ENCODE measurements at places on chromosomes 16 and 17.

- no peak for DNase-seq
Measured at GRCh38 chr17:78800132-78800931, 18.3 kb upstream of the CYTH1 start.

DNA sequence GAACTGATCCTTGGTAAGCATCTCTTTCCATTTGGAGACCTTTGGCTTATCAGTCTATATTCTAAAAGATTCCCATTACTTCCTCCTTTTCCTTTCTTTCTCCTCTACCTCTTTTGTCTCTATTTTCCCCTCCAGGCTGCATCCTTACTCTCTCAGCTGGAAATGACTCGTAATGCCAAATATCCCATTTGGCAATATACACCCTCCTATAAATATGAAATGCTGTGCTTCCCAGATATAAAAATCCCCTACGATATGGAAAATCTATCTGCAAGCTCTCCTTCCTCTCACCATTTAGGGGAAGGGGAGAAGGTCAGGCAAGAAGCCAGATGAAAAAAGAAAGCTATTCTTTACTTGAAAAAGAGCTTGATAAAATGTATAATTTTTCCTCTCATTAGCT, 39.9 kb downstream of the XPO6 start:
- DNase-seq, result no peak

DNA sequence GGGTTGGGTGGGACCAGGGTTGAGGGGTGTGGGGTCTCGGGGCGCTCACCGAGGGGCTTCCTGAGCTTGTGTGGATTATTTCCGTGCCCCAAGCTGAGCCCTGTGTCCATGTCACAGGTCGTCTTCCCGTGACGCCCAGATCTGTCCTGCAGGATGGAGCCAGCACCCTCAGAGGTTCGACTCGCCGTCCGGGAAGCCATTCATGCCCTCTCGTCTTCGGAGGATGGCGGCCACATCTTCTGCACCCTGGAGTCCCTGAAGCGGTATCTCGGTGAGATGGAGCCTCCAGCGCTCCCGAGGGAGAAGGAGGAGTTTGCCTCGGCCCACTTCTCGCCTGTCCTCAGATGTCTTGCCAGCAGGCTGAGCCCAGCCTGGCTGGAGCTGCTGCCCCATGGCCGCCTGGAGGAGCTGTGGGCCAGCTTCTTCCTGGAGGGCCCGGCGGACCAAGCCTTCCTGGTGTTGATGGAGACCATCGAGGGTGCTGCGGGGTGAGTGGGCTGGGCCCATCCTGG, 1.0 kb downstream of the TELO2 start:
- DNase-seq, result peak; percentile 66

- peak; percentile 79 for DNase-seq
Measured at GRCh38 chr17:77282524-77283515, 142.1 kb downstream of the SEC14L1 start.

DNA sequence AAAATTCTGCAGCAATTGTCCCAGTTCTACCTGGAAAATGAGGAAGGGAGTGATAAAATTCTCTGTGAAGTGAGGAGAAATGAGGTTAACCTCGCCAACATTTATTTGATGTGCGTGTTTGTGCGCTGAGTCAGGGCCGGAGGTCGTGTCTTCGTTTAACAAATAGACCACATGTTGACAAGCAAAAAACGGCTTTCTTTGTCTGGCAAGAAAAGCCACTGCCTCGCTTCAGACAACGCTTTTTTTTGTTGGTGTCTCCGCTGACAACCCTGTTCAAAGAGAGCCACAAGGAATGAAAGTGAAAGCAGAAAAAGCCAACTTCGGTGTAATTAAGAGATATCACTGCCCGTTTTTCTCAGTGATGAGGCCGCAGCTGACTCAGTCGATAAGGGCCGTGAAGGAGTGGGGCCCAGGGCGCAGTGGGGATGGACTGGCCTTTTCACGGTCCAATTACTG, 510.6 kb downstream of the CDH13 start:
- DNase-seq, result peak; percentile 79

- no peak for DNase-seq
Measured at GRCh38 chr17:9087921-9088320, 66.6 kb downstream of the NTN1 start.

- DNase-seq, result no peak
Measured at GRCh38 chr17:4017377-4017776, 53.1 kb upstream of the ATP2A3 start.

DNA sequence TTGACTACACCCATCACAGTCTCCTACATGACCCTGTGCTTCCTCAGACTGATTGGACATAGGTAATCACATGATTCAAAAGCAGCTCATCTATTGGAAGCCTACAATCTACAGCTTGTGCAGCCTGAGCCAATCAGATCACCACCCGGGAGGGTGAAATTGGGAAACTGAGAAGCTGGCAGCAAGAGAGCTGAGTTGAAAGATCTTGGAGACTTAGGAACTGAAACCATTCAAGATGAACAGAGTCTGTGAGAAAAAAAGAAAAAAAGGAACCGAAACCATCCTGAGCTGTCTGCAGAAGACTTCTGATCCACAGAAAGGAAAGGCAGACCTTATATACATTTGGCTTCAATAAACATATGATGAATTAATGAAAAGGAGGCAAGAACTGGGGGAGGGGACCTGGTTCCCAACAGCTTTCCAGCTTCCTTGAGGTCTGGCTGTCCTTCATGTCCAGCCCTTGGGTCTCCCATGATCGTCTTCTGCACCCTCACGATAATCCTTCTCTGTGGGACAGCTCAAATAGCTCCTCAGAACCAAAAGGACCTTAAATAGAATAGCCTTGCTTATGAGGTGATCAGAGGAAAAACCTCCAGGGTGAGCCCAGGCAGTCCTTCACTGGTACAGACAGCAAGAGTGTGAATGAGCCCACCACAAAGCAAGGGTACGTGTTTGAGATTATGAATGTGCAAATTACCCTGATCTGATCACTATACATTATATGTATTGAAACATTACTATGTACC, 32.6 kb downstream of the PLXDC1 start:
- no peak for DNase-seq

- no peak for DNase-seq
Measured at GRCh38 chr17:28996554-28997096, 9.2 kb downstream of the SEZ6 start.

GRCh38 chr16:57801098-57801808, 1.0 kb downstream of the KIFC3 start:
- peak; percentile 64 for DNase-seq

GRCh38 chr16:20866145-20866772, 33.9 kb downstream of the DCUN1D3 start:
- peak; percentile 95 for DNase-seq

- DNase-seq, result no peak
Measured at GRCh38 chr17:81301195-81302144, 6.4 kb upstream of the SLC38A10 start.

- no peak for DNase-seq
Measured at GRCh38 chr17:13176436-13176835, 158.6 kb upstream of the ELAC2 start.

DNA sequence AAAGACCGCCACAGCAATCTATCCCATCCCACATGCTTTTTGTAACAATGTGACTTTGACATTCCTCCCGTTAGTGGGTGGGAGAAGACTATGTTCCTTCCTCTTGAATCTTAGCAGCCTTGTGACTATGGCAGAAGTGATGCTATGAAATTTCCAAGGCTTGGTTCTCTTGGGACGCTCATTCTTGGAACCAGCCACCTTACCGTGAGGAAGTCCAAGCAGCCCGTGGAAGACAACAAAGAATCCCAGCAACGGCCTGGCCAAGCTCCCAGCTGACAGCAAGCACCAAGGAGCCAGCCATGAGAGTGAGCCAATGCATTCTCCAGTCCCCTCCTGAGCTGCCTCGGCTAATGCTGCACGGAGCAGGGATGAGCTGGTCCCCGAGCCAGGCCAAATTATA, 62.3 kb downstream of the VPS53 start:
- no peak for DNase-seq

DNA sequence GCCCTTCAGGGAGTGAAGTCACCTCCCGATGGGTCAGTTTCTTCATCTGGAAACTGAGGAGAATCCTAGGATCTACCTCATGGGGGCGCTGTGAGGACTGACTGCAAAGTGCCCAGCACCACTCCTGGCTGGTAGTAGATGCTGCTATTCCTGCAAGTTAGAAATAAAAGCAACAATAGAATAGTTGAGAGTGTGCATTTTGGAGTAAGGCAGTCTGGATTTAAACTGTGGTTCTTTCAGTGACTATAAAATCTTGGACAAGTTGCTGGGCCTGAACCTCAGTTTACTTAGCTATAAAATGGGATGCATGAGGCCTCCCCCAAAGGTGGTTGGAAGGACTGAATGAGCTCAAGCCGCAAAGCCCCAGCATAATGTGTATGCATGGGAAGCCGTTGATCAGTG, 70.6 kb downstream of the CYB5B start:
- peak; percentile 8 for DNase-seq

DNA sequence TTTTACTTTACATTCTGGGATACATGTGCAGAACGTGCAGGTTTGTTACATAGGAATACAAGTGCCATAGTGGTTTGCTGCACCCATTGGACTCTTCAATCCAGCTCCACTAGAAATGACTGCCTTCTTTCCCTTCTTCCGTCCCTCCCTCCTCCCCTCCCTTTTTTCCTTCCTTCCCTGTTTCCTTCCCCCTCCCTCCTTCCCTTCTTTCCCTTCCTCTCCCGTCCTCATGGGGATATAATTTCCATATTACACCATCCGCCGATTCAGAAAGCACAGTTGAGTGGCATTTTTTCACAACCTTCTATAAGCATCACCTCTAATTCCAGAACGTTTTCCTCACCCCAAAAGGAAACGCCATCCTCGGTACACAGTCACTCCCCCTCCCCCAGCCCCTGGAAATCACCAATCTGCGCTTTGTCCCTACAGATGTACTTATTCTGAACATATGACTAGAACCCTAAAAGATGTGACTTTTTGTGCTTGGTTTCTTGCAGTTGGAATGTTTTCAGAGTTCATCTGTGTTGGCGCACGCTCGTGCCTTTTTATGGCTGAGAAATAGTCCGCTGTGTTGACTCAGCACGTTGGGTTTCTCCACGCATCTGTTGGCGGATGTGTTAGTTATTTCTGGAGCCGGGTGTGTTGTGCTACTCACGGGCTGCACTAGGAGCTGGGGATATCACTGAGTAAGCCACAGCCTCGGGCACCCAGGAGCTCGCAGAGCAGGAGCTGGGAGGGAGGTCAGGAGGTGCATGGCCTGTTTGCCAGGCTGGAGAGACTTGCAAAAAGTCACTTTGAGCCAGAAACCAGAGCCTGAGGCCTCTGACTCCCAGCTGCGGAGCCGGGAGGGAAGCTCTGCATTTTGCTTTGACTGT, 336.4 kb downstream of the SEC14L1 start:
- peak; percentile 92 for DNase-seq
